ENCODE measurements at places on chromosomes 7 and 10.
A peak's percentile ranks its signal among the peaks of the same experiment; 100 is the strongest.

DNA sequence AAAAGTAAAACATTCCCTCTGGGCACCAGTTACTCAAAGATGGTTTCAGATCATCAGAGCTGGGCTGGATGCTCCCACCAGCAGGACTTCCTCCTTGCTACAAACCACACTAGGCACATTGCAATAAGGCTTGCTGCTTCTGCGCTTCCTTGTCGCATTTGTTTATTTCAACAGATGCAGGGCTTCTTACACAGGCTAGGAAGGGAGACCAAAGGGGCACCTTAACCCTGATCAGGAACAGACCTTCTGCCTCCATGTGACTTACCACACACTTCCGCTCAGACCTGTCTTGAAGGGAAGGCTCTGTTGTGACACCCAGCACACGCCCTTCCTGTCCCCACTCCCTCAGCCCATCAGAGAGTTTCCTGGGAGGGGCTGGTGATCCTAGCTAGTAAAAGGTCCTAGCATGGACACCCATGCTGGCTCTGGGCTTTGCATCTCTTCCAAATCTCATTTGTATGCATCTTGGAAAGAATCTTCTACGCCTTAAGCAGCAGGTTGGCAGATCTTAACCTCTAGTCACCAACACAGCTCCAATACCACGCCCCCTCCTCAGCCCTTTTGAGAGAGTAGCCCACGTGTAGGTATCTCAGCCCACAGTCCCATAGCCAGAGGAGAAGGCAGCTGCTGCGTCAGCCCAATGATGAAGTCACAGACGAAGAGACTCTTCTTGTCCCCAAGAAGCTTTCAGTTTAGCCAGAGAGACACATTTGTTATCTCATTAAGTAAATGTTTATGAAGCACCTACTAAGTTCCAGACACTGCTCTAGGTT is 47.1 kb upstream of the SVIL start:
- DNase-seq = peak; percentile 21

GRCh38 chr10:122911889-122912484 is 1.6 kb downstream of the FAM24A start:
- peak; percentile 19 for DNase-seq

DNA sequence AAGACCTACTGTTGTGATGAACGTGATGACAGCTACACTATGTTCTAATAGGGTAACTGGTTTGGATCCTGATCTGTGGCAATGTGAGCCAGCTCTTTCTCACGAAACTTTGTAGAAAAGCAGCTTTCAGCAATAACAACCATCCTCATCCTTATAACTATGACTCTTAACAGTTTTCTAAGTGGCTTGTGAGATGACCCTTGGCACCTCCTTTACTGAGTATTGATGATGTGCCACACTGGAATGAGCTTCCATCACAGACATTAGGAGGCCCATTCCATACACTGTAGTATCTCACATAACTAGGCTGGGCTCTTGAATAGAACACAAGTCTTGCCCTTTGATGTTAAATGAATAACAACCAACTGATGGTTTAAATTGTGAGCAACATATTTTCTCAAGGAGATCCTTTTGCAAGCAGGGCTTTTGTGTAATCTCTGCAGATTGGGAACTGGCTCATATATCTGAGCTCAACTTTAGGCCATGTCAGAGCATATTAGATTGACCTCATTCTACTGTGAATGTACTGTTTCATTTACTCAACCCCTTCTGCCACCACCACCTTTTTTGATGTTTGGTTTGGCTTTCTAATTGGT is 46.4 kb downstream of the MYPN start:
- no peak for DNase-seq

DNA sequence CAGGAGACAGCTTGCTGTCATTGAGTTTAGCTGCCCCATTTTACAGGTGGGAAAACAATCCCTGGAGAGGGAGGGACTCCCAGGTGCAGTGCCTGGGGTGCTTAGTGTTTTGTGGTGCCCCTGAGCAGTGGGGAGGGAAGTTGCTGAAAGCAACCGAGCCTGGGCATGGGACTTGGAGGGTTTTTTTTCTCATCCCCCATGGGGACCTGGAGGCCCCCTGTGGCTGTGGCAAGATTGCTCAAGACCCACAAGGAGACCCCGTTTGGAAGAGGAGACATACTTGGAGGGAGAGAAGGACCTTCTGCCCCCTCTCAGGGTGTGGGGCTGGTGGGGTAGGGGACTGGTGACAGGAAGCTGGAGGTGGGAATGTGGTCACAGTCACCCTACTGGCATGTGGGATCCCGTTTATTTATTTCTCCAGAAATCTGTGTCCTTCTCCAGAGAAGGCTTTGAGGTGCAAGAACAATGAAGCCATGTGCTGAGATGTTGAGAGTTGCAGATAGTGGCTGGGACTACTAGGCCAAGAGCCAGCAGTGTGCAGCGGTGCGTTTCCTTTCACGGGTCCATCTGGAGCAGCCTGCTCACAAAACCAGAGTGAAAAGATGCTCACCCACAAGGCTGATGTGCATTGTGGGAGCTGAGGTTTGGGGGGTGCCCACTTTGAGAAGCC is 21.5 kb downstream of the ZMIZ1 start:
- DNase-seq = no peak

GRCh38 chr10:78861529-78862327 is 207.0 kb upstream of the ZMIZ1 start:
- DNase-seq = no peak

DNA sequence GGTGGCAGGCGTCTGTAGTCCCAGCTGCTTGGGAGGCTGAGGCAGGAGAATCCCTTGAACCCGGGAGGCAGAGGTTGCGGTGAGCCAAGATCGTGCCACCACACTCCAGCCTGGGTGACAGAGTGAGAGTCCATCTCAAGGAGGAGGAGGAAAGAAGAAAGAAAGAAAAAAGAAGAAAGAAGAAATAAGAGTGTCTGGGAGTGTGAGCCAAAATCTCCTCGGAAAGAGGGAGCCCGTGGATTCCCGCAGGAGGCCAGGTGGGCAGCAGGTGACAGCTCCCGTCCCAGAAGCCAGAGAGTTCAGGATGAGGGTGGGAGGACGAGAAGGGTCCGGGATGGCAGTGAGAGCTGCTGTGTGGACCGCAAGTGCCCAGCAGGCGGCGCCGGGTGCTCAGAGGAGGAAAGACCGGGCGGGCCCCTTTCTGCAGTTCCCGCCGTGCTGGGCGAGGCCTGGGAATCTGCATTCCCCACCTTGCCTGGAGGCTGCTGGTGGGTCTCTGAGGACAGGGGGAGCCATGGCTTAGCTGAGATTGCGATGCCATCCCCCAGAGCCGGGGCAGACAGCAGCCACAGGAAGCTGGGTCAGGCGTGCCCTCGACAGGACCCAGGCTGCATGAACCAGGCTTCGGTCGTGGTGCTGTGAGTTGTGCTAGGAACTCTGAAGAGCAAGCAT is 17.1 kb upstream of the AMZ1 start:
- peak; percentile 48 for DNase-seq

DNA sequence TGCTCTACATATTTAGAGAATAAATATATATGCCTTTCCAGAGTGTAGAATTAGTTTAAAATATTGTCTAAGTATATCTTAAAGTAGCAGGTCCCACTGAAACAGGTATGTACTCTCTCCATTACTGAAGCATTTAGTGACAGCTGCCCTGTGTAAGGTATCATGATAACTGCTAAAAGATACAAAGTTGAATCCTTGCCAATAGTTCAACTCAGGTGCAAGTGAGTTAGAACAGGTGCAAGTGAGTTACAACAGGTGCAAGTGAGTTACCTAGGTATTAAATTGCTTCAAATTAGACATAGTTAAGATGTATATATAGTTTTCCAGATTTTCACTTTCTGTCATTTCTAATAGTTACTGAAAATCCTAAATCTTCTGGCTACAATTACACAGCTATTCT is 119.1 kb downstream of the CNOT4 start:
- no peak for DNase-seq

DNA sequence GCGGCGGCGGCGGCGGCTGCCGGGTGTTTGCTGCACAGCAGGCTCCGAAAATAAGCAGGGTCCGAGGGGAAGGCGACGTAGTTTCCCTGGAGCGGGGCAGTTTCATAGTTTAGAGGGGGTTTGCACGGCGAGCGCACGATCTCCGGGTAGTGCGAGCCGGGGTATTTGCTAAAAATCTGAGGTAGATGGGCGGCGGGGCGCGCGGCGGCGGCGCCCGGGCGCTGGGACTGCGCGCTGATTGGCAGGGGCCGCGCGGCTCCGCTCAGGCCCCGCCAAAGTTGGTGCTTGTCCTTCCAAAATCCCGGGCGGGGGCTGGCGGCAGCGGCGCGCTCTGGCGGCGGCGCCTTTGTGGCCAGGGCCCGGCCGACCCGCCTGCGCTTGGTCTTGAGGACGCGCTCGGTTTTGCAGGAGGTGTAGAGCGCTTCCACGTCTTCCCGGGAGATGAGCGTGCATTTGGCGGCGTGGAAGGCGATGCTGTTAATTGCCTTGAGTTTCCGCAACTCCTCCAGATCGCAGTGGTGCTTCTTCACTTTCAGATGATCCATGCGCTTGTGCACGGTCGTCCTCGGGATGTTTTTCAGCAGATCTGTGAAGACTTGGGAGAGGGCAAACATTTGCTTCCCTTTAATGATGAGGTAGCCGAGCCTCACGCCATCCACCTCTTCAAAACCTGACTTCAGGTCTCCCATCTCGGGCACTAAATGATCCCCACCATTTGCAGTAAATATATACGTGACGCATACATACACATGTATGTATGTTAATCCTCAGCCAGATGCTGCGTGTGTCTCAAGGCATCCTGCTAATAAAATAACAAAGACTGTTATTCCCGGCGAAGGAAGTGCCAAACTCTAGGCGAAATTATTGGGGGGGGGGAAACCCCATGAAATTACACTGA is 8.1 kb downstream of the SKIDA1 start:
- no peak for DNase-seq

- no peak for DNase-seq
Measured at GRCh38 chr10:8811201-8811600, 756.7 kb downstream of the GATA3 start.

DNA sequence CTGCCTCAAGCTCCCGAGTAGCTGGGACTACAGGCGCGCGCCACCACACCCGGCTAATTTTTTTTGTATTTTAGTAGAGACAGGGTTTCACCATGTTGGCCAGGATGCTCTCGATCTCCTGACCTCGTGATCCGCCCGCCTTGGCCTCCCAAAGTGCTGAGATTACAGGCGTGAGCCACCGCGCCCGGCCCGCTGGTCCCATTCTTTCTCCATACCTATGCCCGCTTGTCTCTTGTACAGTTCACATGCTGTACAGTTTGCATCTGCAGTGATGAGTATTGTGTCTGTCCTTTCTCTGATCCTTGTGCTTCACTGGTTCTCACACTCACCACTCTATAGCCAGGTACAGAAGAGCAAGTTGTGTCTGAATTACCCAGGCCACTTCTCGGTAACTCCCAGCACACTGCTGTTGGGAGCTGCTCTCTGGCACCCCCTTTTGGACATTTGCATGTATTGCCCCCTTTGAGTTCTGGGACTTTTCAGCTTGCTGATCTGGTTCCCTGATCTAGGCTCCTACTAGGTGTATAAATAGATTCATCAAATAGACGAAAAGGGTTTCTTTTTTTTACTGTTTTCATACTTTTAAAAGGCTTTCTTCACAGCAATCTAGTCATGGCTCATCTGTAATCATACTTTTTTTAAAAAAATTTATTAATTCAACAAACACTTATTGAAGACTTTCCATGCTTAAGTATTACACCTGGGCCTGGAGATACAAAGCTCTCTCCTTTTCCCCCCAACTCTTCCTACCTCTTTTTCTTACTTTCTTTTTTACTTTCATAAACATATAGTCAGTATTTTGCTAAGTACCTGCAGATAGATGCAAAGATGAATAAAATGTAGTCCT is 53.5 kb downstream of the AOAH start:
- peak; percentile 54 for DNase-seq
